CD4-positive, alpha-beta T cell treated with Interleukin-4 for 1 hour (primary cell): ENCODE measurements at places on chromosomes 3 and 15.

GRCh38 chr3:139762302-139762701, 84.5 kb upstream of the NMNAT3 start:
- no peak for DNase-seq

- DNase-seq: no peak
Observed at GRCh38 chr3:167114619-167115018, 265.5 kb downstream of the ZBBX start.

- no peak for DNase-seq
Observed at GRCh38 chr15:52795464-52796227, 5.5 kb upstream of the ONECUT1 start.

GRCh38 chr3:8644748-8645390, at the start of gene SSUH2:
SSUH2 (minus strand) TSS chr3:8644798; CDS start chr3:8644758, 40 bp downstream.
- no peak for DNase-seq

DNA sequence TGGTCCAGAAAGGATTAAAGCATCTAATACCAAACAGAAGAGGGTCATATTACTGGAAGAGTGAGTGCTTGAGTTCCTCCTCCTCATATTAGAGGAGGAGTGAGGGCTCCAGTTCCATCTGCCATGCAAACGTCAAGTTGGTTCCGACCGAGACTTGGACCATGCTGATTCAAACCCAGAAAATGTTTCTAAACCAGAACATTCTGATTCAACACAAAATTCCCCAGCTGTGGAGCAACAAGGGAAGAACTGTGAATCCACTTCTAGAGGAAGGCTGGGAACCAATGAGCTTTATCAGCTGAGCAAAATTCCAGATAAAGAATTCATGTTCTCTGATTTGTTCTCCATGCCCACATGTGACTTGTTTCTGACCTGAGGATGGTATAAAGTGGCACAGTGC, 135.6 kb upstream of the WNT5A start:
- DNase-seq: no peak

DNA sequence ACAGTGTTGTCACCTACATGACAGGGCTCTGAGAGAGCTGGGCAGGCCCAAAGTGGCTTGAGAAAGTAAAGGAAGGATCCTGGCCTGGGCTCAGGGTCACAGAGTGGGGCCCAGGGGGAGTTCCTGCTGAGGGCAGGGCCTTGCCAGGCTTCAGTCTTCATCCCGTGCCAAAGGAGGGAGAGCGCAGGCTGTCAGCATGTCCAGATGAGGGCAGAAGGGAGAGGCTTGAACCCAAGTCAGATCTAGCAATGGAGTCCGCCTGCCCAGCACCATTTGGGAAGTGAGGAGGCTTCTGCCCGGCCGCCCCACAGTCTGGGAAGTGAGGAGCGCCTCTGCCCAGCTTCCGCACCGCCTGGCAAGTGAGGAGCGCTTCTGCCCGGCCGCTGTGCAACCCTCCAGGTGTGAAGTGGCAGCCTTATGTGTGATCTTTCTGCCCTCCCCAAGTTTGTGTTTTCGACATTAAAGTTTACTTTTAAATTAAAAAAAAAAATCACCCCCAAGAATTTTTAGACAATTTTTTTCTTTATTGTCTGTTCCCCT, 303.6 kb upstream of the PROK2 start:
- no peak for DNase-seq

DNA sequence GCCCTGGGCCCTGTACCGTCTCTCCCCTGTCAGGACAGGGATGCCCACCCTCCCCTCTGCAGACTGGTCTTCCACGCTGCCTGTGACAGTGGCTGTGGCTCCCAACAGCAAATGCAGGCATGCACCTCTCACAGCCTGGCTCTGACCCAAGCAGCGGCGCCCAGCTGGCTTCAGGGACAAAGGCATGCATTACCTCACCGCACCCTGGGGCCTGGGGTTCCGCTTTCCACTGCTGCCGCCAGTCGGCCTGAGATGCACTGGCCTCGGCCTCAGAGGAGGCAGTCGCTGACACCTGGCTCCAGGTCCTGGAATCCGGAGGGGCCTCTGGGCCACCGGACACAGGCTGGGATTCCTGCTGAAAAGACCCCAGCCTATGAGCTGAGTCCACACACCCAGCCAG, 70.3 kb downstream of the SCN5A start:
- DNase-seq: no peak

- no peak for DNase-seq
Observed at GRCh38 chr3:126523745-126524428, at the start of gene CHST13. CHST13 (plus strand) TSS chr3:126524155; CDS start chr3:126524333, 178 bp downstream.

- DNase-seq: no peak
Observed at GRCh38 chr3:144390786-144391185, 419.2 kb downstream of the DIPK2A start.

DNA sequence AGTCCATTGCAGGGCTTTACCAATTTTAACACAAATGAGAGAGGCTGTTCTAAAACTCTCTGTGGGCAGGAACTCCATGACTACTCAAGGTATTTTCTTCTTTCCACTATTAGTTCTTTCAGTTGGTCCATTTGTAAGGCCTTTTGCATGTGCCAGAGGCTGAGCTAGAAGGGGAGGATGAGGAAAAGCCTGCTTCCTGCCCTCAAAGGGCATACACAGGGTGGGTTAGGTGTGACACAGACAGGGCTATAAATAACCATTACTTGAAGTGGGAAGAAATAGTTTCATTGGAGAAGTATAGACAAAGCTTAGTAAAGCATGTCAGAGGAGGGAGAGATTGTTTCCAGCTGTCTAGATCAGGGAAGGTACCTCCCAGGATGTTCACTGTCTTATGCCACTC, 52.1 kb upstream of the PRTG start:
- no peak for DNase-seq

DNA sequence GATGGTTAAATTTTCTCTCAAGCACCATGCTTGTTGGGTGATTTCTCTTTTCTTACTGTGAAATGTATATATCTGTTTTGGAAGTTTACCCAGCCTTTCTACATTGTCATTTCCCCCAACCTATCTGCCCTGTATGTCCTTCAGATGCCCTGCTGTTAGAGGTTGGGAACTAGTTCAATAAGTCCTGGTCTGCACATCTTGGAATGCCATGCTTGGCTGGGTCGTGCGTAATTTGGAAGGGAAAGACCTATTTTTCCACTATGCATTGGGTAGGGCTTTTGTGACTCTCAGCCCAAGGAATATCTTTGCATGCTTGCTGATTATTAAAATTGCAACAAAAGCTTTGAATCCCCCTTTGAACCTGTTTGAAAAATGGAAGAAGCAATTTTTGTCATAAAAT, 63.8 kb downstream of the TRIM71 start:
- no peak for DNase-seq

DNA sequence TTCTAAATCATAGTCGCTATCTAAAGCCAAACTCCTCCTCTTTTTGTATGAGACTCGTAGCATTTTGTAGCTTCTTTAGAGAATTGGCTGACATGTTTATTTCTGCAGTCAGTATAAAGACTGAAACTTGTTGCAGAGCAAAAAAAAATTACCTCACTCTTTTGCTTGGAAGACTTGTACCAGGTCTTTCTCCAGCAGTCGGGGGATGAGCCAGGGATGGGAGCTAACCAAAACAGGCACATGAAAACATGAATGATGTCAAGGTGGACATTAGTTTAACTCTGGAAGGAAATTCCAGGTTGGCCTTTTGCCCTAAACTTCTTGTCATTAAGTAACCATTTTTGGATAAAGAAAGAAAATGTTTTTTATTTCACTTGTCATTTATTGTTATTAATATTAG, 47.0 kb upstream of the SCAANT1 start:
- DNase-seq: no peak

GRCh38 chr15:87215100-87215499, 1041.4 kb downstream of the NTRK3 start:
- no peak for DNase-seq

GRCh38 chr3:48500656-48501055, 3.3 kb downstream of the SHISA5 start:
- DNase-seq: no peak
